ENCODE measurements at places on chromosomes 11 and 22.

- DNase-seq = no peak
These were observed 90.9 kb downstream of the LDLRAD3 start for GRCh38 chr11:36034551-36035331.

GRCh38 chr22:21845558-21846453 lies 21.6 kb downstream of the MAPK1 start:
- DNase-seq = no peak

- DNase-seq = no peak
These were observed 18.6 kb downstream of the LSP1 start for GRCh38 chr11:1871531-1871930.

GRCh38 chr22:18022876-18023275 lies 1.5 kb downstream of the MICAL3 start:
- no peak for DNase-seq

- peak; percentile 29 for DNase-seq
These were observed 77.4 kb upstream of the WNT7B start for GRCh38 chr22:46054091-46055073.

DNA sequence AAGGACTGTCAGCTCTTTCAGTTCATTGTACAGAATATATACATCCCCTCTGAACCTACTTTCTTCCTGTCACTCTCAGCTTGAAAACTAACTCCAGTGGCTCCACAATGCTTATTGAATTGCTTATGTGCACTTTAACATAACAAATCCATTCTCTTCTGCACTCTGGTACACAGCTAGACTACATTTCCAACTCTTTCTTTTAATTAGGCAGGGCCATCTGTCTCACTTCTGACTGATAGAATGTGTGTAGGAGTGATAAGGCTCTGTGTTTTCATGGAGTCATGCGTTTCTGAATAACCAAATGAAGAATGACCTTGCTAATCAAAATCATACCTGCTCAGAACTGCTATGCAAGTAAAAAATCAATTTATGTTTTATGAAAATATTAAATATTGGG lies 278.5 kb upstream of the CCDC179 start:
- no peak for DNase-seq

GRCh38 chr11:70205049-70205725 lies 2.1 kb downstream of the FADD start:
- no peak for DNase-seq

- DNase-seq = no peak
These were observed 8.0 kb downstream of the FADS3 start for GRCh38 chr11:61883327-61883726.

DNA sequence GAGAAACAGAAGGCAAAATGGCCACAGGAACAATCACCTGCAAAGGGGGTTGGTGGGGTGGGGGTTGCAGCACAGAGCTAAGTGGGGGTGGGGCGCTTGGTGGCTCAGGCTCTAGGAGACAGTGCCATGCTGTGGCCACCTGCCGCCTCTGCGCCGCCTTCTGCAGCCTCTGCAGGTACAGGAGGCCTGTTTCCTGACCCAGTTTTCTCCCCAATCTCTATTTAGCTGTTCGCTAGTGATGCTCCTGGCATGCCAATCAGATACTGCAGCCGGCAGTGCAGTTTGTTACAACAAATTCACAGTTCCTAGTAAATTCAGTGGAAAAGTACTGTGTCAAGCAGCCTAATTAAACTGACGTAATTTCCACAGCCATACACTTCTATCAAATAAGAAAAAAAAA lies 106.4 kb downstream of the SERGEF start:
- no peak for DNase-seq

DNA sequence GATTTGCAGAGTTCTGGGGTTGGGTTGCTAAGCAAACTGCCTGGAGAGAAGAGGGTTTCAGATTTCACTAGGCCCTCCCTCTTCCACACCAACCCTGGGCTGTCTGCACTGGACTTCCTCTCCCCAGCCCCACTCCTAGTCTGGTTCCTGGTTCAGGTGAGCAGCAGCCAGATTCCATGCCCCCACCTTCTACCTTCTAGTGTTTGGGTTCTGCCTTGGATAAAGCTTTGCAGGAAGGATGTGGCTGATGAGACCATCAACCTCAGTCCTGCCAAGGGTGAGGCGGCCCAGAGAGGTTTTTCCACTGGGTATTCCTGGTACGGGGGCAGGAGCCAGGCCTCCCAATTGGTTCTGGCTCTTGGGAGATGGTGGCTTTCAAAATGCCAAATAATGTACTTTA lies 68.3 kb downstream of the BCR start:
- DNase-seq = no peak

DNA sequence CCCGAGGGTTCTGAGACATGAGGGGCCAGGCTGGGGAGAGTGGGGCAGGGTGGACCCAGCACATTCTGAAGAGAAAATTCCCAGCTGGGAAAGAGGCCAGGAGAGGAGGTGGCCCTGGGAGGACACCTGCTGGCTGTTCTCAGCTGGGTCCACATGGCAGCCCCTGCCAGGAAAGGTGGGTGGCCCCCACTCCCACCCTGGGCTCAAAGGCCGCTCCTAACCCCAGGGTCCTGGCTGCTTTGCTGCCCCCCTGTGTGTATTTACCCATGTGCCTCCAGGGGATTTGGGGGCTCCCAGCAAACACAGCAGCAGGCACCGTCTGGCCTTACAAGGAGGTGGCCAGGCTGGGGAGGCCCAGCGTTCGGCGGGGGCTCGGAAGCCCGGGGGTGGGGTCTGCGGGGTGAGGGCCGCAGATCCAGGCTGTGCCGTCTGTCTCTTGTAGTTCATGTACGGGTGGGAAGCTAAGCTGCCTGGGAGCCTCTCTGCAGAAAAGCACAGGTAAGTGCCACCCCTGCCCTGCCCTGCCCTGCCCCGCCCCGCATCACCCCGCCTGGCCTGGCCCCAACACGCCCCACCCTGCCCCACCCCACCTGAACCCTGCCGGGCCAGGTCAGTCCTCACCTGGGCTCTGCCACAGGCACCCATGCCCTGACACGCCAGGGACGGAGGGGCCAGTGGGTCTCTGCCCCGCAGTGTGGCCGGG lies 10.6 kb downstream of the MUC5B start:
- no peak for DNase-seq

DNA sequence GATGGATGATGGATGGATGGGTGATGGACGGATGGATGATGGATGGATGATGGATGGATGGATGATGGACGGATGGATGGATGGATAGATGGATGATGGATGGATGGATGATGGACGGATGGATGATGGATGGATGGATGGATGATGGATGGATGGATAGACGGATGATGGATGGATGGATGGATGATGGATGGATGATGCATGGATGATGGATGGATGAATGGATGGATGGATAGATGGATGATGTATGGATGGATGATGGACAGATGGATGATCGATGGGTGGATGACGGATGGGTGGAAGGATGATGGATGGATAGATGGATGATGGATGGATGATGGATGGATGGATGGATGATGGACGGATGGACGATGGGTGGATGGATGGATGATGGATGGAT lies 21.1 kb downstream of the KCTD17 start:
- no peak for DNase-seq
